ENCODE measurements at places on chromosomes 7 and 10. TPM values are rescaled to one million over a fixed set of nuclear protein-coding genes. Genes with fewer than 3 reads are reported as not detected.

GRCh38 chr7:25578991-25579777, 350.9 kb upstream of the NPVF start:
- DNase-seq, result no peak

- no peak for DNase-seq
Observed at GRCh38 chr7:149104749-149105148, 14.2 kb upstream of the ZNF786 start.

DNA sequence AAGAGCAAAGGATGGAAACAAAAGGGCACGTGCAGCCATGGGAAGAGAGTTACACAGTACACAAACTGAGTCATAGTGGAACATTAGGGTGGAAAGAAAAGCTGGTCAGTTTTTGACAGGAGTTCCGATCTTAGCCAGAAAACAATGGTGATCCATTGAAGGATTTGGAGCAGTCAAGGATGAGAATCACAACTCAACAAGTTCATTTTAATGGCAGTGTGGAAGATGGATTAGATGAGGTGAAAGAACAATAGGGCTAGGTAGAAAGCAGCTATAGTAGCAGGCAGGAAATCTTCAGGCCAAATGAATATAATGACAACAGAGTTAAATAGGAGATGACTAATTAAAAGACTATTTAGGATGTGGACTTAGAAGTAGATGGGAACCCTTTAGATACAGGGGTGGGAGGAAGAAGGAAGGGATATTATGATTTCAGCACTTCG, 136.3 kb downstream of the DOCK4 start:
- DNase-seq, result no peak

GRCh38 chr7:50783801-50784507, 1.3 kb upstream of the GRB10 start:
- no peak for DNase-seq

DNA sequence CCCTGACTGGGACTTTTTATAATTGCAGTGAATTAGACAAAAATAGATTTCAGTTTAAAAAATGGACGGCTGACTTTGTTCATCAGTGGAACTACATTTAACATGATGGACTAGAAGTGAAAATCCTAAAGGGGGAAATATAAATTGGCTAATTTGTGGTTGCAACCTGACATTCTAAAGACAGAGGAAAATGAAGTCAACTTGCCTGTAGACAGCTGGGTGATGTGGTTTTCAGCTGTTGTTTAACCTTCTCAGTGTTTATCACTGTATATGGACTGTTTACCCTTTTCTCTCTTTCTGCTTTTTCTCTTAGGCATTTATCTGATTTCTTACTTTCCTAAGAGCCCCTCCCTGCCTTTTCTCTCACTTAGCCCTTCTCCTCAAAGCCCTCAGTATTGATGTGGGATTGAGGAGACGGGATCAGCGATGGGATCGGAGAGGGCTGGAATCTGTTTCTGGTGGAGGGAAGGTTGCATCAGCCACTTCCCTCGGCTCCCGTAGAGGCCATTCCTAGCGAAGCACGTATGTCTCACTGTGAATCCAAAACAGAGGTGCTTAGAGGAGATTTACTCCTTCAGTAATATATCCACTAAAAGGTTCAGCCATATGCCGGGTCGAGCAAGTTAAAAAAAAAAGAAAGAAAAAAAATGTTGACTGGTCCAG, 109.0 kb upstream of the KLF6 start:
- DNase-seq, result no peak

- no peak for DNase-seq
Observed at GRCh38 chr10:30560326-30560725, 69.2 kb downstream of the LYZL2 start.

DNA sequence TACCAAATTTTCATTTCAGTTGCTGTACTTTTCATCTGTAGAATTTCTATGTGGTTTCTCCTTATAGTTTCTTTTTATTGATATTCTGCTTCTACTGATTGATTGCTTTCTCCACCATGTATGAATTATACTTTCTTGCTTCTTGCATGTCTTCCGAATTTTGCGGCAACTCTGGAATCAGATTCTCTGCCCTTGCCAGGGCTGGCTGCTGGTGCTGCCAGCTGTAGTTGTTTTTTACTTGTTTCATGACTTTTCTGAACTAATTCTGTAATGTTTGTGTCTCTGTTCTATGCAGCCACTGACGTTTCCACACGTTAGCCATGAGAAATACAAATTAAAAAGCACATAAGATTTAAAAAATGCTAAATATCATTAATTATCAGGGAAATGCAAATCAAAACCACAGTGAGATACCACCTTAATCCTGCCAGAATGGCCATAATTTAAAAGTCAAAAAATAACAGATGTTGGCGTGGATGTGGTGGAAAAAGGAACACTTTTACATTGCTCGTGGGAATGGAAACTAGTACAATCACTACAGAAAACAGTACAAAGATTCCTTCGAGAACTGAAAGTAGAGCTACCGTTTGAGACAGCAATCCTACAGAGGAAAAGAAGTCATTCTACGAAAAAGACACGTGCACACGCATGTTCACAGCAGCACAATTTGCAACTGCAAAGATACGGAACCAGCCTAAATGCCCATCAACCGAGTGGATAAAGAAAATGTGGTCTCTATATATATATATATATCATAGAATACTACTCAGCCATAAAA, 51.5 kb downstream of the MAD1L1 start:
- DNase-seq, result no peak

DNA sequence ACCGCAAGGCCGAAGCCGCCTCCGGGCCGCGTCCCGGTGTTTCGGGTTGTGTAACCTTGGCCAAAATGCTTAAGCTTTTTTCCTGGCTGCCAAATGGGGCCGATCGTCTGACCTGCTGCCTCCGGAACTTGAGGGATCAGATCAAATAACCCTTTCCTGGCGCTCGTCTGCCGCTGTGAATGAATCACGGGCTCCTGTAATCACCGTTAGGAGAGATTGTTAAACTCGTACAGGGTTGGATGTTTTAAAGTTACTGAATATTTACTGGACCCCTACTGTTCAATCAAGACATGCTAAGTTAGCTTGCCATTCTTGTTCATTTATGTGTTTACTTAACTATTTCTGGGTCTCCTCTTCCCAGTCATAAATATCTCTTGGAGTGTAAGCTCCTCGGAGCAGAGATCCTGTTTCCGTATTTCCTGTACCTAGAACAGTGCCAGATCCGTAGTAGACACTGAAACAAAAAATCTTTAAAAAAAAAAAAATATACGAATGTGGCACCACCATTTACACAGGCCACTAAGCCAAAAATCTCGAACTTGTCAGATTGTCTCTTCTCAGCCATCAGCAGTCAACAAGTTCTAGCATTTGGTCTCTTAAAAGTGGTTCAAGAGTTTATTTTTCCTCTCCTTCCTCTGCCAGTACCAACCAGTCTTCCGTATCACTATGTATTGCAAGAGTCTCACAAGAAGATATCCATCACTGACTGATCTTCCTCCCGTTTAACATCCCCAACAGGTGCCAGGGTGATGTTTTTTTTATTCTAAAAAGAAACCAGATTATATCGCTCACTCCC, 650 bp upstream of the TM9SF3 start:
- no peak for DNase-seq

DNA sequence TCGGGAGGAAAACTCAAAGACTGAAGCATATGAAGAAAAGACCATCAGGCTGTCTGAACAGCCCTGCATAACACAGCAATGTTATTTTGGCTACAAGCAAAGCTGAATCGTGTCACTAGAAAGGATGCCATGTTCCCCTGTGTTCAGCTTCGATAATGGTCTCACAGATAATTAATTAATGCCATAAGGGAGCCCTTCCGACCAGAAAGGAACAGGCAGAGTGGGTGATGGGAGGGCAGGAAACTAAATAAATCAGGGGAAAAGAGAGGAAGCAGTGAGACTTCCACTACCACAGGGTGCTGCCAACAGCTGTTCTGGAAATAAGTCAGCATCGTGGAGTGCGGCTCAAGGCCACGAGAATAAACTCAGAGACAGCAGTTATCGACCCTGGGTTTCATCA, 3.2 kb downstream of the PTPRN2 start:
- DNase-seq, result no peak

DNA sequence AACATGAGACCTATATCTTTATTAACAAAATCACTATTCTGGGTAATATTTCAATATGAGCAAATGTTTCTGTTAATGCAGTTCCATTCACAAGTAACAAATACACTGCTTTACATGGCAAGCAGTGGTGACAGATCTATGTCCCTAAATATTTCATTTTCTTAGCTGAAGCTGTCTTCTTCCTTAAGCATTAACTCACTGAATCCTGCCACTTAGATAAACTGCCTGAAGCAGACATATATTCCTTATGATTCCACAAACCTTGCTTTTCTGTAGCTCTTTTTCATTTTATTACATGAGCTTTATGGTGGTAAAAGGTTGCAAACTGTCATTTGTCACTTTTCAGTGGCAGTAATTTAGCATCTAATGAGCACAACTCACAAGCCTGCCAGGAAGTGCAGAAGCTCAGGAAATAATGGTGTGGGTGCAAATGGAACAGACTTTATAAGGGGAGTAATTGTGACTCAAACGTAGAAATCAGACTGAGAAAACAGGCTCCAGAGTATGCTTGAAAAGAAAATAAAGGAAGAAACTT, 217.2 kb downstream of the XPNPEP1 start:
- DNase-seq, result no peak

- peak; percentile 71 for DNase-seq
Observed at GRCh38 chr7:114084472-114085312, 165.9 kb upstream of the PPP1R3A start.

DNA sequence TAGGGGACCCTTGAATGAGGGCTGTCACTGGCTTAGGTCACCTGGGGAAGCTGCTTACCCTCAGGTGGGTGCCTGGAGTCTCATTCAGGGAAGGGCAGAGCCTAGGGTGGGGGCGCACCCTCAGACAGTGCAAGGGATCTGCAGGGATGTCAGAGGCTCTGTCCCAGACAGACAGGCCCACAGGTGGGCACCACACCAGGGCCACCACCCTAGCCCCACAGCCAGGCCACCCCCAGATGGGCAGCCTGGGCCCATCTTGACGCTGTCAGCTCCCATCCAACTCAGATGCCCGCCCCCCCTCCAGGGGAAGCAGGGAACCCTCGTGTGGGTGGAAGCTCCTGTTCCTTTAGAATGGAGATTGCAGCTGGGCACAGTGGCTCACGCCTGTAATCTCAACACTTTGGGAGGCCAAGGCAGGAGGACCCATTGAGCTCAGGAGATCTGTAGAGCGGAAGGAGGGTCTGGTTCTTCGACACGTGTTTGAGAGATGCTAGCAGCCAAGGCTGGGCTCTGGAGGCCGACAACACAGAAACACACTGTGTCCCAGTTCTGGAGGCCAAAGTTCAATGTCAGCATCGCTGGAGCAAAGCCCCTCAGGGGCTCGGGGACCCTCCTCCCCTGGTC, 58.5 kb upstream of the DNAJB6 start:
- DNase-seq, result no peak

DNA sequence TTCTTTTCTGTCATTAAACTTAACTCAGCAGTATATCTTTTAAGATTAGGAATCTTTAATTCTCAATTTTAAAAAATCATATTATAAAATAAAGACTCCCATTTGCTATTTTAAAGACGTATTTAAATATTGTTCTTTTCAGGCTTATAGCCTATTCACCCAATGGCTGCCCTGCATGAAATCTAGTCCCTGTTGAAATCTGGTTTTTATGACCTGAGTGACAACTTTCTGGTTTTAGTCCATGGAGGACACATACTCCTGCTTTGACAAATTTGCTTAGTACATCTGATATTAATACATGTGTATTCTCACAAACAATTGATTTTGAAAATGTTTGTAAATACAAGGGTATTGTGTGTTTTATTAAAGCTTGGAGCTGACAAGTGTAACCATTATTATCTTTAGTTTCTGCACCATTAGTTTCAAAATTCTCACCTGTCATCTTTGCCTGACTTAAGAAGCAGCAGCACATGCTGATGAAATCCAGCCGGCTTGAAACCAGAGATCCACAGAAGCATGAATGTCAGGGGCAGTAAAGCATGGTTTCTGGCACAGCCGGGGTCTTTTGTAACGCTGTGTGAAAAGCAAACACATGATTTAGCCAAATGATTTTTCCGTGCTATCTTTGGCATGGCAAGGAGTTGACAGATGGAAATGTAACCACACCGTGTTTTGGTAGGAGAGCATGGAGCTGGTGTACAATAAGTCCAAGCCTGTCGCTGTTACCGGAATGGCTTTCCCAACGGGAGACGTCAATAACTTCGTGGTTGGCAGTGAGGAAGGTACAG, 262.8 kb downstream of the DYNC1I1 start:
- DNase-seq, result peak; percentile 24

- peak; percentile 70 for DNase-seq
Observed at GRCh38 chr7:24882989-24883621, 96.9 kb downstream of the OSBPL3 start.

DNA sequence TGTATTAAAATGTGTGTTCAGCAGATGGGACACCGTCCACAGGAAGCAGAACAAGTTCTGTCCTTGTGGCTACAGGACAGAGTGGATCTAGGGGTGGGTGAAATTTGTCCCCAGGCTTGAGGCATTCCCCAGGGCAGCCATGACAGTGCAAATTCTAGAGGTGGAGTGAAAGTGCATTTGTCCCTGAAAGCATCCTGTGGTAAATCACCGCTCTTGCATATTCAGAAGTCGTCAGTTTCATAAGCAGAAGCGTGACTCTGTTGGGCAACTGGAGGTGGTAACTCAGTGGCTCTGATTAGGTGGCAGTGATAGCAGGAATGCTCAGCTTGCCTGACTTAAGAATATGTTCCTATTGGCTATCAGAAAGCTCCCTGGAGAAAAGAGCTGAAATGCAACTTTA, 96.6 kb downstream of the SNX10 start:
- DNase-seq, result no peak

DNA sequence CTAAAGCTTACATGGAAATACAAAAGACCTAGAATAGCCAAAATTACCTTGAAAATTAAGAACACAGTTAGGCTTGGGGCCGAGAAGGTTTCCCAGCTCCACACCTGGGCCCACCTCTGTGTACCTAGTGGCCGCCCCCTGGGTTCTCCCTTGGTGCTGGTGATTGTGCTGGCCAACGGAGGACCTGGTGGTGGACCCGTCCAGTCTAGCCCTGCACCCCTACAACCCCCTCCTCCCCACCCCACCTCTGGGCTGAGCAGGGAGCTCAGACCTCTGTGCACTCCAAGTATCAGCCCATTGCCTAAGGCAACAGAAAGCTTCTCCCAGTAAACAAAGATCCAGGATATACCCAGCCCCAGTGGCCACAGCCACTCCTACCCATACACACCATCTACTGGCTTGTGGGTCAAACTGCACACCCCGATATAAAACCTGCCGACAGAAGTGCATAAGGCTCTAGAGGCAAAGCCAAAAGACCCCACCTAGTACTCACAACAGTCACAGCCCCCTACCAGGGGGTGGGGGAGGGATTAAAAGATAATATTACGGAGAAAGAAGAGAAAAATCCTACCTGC, 105.0 kb upstream of the DIP2C start:
- DNase-seq, result peak; percentile 47

- peak; percentile 72 for DNase-seq
Observed at GRCh38 chr7:159075563-159076238, 69.0 kb downstream of the VIPR2 start.

The OPN1SW gene
- not detected for total RNA-seq

The TMEM176B gene
- 344 TPM for total RNA-seq

The CALHM2 gene
- total RNA-seq, result 30.1 TPM

The RGS10 gene
- total RNA-seq, result 7.5 TPM

The CAV2 gene
- 186 TPM for total RNA-seq

The FGFBP3 gene
- total RNA-seq, result 0.51 TPM

The RHOBTB1 gene
- total RNA-seq, result 9.7 TPM

The OIT3 gene
- total RNA-seq, result 3.0 TPM

The SFXN2 gene
- total RNA-seq, result 2.3 TPM

Data from right cardiac atrium (tissue), 5 donors.